ENCODE measurements at places on chromosomes 1 and 21. TPM values are rescaled to one million over a fixed set of nuclear protein-coding genes. Genes with fewer than 3 reads are reported as not detected.

FAM167B gene
- 7.6 TPM for total RNA-seq

RORC gene
- 9.5 TPM for total RNA-seq

RNU1-4 gene
- 1,358 TPM for total RNA-seq

LYSMD1 gene
- 11.5 TPM for total RNA-seq

TRABD2B gene
- total RNA-seq, result 11.2 TPM

CXADR gene
- 151 TPM for total RNA-seq

TEX38 gene
- 0.35 TPM for total RNA-seq

C2CD2 gene
- 30.8 TPM for total RNA-seq

HSD3B2 gene
- total RNA-seq, result 1.8 TPM

PPP1R8 gene
- 36.5 TPM for total RNA-seq

EFHD2 gene
- 108 TPM for total RNA-seq

PKLR gene
- 1.7 TPM for total RNA-seq

KCNH1 gene
- 1.4 TPM for total RNA-seq

Measured in mucosa of gallbladder (tissue), 1 donor.